OCI-LY7 (cell line): ENCODE measurements at places on chromosomes 7 and 10. TPM values are rescaled to one million over a fixed set of nuclear protein-coding genes. Genes with fewer than 3 reads are reported as not detected.

Gene TMUB1
- 53.2 and 59.6 TPM in 2 replicates for total RNA-seq

Gene SLC26A3
- not detected in 2 replicates for total RNA-seq

Gene PRPS1L1
- not detected in 2 replicates for total RNA-seq

Gene GSTO2
- total RNA-seq: 1.6 and 2.2 TPM in 2 replicates

Gene STK31
- total RNA-seq: 0.40 TPM in 1 of 2 replicates, not detected in the other

GRCh38 chr7:101651112-101651511 is 22.0 kb upstream of the MYL10 start:
- no peak for DNase-seq

DNA sequence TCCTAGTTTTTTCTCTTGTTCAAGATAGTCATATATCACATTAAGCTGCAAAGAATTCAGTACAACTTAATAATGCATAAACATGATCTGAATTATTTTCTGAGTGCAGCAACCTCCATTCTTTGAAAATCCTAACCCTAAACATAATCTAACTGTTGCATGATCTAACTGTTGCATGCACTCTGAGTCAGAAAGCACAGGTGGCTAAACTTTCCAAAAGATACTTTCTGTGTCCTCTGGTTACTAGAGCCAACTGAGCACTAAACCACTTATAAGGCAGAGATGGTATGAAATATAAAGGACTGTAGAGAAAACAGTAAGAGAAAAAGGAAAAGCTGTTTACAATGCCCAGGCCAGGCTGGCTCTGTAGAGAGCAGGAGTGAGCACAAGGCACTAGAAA is 23.0 kb upstream of the FAM133B start:
- DNase-seq: no peak

DNA sequence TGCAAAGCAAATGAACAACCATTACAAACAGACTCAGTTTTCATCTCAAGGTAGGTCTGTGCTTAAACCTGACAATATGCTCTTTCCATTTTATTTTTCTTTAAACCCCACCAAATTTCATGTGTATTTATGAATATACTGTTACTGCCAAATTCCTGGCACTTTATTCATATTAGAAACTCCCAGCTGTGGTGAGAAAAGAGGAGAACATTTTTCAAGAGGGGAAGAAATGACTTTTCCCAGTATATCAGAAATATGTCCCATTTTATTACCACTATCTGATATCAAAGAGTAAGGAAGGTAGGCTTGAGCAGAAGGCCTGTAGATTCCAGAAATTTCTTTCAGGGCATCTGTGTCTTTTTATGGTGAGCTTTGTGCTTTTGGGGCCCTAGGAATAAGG is 189.6 kb downstream of the ADAM12 start:
- no peak for DNase-seq

- DNase-seq: no peak
These were observed 50.5 kb downstream of the TMEM60 start for GRCh38 chr7:77747718-77748117.

GRCh38 chr7:94423863-94424735 is 29.4 kb downstream of the COL1A2 start:
- DNase-seq: no peak

DNA sequence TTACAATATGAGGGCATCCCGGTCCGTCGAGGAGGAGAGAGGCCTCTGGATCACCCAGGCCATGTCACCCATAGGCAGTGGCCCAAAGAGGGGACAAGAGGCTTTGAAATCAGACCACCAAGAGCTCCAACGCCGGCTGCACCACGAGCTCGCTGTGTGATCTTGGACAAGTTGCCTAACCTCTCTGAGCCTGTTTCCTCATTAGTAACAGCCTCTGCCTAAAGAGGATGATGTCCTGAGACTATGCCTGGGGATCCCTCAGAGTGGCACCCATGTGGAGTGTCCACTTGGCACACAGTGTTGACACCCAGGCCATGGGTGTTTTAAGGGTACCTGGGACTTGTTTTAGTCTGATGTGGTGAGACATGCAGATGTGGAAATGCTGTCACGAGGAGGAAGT is 50.8 kb downstream of the MICALL2 start:
- no peak for DNase-seq

DNA sequence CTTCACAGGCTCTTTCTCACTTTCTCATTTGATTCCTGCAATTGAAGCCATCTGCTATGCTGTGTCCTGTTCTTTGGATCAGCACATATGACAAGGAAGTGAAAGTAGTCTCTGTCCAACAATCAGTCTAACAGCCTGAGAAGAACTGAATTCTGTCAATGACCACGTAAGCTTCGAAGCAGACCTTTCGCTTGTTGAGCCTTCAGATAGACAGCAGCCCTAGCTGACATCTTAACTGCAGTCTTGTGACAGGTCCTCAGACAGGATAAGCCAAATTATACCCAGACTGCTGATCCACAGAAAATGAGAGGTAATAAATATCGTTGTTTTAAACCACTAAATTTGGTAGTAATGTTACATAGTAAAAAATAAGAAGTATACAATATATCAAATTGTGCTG is 691.0 kb upstream of the LRRTM3 start:
- DNase-seq: no peak

DNA sequence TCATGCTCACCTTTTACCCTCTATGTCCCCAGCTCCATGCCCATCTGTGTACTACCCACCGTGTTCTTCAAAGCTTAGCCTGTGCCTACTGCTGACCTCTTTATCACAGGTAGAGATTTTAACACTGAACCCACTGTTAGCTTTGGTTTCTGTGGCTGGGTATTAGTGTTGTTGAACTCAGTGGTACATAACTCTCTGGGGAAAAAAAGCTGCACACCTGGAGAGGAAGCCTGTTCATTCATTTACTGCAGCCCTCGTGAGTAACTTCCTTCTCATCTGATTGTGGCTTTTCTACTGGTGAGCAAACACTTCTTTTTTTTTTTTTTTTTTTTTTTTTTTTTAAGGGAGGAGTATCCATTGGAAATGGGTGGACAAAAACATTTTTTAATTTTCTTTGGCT is 326.3 kb downstream of the CCSER2 start:
- peak; percentile 90 for DNase-seq

GRCh38 chr7:37344886-37345579 is 103.6 kb downstream of the ELMO1 start:
- peak; percentile 60 for DNase-seq

GRCh38 chr7:150874401-150875198 is 22.3 kb downstream of the AOC1 start:
- no peak for DNase-seq

GRCh38 chr7:129122751-129123509 is 21.6 kb upstream of the TSPAN33 start:
- DNase-seq: no peak

- DNase-seq: no peak
These were observed 44.1 kb downstream of the HTR7 start for GRCh38 chr10:90813594-90814365.

DNA sequence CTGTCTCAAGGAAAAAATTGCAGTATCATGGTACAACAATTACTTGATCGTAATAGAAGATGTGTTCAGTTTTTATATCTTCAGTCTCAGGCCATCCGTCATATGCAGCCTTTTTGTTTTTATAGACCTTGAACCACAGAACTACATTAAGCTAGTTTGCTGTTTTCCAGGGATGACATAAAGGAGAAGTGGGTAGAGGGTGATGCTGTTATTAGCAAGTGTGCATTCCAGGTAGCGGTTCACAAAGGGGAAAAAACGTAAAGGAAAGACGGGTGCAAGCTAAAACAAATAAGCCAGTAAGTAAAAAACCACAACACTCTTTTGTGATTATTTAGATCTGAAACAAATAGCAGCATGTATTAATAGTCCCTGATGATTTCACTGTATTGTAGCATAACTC is 71.7 kb downstream of the BMPR1A start:
- no peak for DNase-seq

DNA sequence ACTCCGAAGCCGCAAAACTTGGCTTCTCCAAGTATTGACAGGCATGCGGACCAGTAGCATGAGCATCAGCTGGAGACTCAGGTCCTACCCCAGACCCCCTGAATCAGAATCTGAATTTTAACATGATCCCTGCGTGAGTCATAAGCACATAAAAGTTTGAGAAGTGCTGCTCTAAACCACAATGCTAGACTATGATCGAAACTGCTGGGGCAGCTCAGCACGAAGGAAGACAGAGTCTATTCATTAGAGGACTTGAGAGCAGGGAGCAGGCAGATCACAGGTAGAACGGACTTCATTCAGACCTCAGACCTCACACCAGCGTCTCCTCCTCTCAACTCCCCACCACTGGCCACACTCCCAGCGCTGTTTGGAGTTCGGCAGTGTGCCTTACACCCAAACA is 16.9 kb downstream of the CAMK2G start:
- DNase-seq: no peak

DNA sequence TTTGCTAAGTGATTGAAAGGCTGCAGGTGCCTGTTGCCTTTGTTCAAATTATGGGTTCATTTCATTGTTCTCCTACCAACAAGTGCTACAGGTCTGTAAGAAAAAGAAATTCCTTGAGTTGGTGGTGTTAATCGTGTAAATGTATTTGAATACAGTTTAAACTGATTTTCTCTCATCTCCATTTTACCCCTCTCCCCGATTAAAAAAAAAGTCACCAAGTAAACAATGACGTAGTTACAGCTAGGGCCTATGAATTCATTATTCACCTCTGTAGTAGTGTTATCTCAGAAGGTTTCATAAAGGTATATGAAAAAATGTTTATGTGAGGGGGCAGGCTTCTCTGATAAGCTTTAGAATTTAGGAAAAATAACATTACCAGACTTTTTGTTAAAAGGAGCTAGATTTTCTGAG is 1.1 kb downstream of the REEP3 start:
- peak; percentile 44 for DNase-seq

GRCh38 chr7:76091506-76091905 is 43.6 kb downstream of the MDH2 start:
- no peak for DNase-seq

GRCh38 chr10:101580486-101581399 is 7.3 kb downstream of the POLL start:
- no peak for DNase-seq

DNA sequence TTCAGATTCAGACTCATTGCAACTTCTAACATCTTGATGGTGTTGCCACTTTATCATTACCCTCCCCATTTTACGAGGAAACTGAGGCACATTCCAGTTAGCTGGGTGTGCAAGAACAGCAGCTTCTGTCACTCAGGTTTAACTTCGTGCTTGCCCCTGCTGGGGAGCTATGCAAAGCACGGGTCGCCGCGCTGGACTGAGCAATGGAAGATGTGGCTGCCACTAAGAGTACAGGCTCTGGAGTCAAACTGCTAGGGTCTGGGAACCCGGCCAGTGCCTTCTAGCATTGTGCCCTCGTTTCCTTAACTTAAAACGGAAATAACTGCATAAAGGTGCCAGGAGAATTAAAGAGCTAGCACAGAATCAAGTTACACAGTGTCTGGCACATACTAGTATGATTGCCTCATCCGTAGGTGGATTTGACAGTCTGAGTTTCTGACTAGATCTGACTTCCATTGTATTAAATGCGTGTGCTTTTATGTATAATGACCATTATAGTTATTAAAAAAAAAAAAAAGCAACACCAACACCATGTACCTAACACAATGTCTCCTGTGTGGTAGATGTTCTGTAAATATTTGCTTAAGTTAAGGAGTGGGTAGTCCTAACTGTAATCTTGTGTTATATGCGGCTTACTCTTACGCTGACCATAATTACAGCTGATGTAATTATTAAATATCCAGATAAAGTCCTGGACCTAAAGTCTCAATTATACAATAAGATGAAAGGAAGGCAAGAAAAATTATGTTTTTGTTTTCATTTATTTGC is 842 bp downstream of the ZNF22 start:
- peak; percentile 72 for DNase-seq

GRCh38 chr10:11263767-11264166 is 246.1 kb downstream of the CELF2 start:
- no peak for DNase-seq

GRCh38 chr10:112429654-112430230 is 17.0 kb downstream of the ZDHHC6 start:
- no peak for DNase-seq

GRCh38 chr7:142303650-142304049 is 45.8 kb upstream of the PRSS58 start:
- peak; percentile 87 for DNase-seq

GRCh38 chr10:28845009-28845682 is 167.8 kb downstream of the BAMBI start:
- no peak for DNase-seq

- no peak for DNase-seq
These were observed 41.3 kb downstream of the EGFR start for GRCh38 chr7:55060085-55060484.

GRCh38 chr7:47546733-47547494 is 35.0 kb downstream of the TNS3 start:
- DNase-seq: no peak

DNA sequence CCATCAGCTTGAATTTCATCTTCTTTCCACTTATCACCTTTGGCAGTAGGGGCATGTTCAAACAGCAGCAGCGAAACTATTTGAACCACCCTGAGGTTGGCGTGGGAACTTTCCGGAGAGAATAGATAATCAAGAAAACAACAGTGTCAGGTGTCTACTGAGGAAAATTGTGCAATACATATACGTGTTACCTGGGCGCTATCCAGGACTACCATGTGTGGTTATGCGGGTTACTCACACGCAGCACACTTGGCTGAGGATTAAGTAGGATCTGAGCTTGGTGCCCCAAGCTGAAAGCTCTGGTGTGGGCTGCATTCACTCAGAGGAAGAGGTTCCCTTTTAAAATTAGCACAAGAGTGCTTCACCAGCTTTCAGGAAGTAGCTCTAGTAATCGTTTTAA is 8.8 kb upstream of the ABI1 start:
- DNase-seq: peak; percentile 45

- no peak for DNase-seq
These were observed 65.9 kb upstream of the C7orf33 start for GRCh38 chr7:148524479-148525224.

DNA sequence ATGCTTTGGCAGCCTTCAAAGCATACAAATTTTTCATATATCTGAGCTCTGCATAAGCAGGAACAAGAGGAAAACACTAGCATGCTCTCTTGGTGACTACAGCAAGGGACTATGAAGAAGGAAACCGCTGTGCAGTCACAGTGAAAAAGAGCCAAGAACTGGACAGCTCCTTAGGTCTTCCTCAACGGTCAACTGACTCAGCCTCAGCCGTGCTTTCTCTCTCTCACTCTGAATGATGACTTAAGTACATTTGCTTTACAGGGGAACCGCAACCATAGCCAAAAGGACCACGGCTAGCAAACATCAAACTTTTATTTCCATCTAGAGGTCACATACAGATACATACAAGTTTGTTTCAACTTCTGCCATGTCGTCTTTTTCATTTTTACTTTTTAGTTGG is 69.9 kb downstream of the HYCC1 start:
- no peak for DNase-seq

GRCh38 chr10:28624351-28624750 is 53.0 kb upstream of the BAMBI start:
- peak; percentile 14 for DNase-seq

DNA sequence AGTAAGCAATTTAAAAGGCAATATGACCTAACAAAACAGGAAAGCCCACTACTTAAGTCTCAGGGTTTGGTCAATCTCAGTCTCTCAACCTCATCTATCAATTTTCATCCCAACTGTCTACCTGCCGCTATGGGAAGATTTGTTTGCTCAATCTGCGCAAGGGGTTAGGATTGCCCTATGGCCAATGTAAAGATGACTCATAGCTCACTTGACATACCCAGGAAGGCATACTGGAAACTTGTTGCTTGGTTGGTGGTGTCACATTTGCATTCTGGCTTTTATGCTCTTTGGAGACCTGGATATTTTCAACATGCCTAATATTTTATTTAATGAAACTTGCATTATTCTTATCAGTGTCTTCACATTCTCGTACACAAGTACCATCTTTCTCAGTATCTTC is 78.1 kb upstream of the TMEM196 start:
- no peak for DNase-seq

GRCh38 chr7:184294-185264 is 7.8 kb upstream of the FAM20C start:
- DNase-seq: no peak
